Activated T-cell treated with anti-CD3 and anti-CD28 coated beads, Interleukin-2, amount 50 U/mL, for 24 hours (primary cell): ENCODE measurements at places on chromosomes 3 and 15.

- no peak for DNase-seq
Measured at GRCh38 chr3:54999811-55000210, 72.0 kb upstream of the LRTM1 start.

- DNase-seq, result peak; percentile 57
Measured at GRCh38 chr15:66566963-66567531, 1.2 kb upstream of the LCTL start.

DNA sequence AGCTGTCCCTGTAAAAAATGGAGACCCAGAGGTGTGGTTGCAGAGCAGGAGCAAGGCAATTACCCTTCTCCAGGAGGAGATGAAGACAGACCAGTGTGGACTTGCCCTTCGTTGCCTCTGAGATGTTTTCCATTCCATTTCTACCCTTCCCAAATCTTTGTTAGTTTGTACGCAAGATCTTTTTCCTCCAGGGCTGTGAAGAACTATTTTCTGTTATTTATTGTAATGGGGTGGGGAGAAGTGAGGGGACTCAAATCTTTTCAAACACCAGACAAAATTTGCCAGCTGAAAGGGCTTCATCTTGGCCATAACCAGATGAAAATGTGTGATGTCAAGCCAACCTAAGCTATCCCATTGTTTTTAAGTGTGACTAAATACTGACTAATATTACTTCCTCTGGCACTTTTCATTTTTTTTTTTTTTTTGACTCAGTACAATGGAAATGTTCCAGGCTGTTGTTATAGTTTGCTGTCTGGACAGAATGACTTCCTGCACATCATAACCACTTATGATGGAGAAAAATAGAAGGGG is 271.3 kb upstream of the TPRG1 start:
- no peak for DNase-seq

- peak; percentile 71 for DNase-seq
Measured at GRCh38 chr15:74541494-74542165, 610 bp downstream of the ARID3B start.

- no peak for DNase-seq
Measured at GRCh38 chr3:185460309-185460708, 38.5 kb downstream of the TMEM41A start.

- peak; percentile 57 for DNase-seq
Measured at GRCh38 chr3:125110016-125110875, 54.4 kb upstream of the HEG1 start.

DNA sequence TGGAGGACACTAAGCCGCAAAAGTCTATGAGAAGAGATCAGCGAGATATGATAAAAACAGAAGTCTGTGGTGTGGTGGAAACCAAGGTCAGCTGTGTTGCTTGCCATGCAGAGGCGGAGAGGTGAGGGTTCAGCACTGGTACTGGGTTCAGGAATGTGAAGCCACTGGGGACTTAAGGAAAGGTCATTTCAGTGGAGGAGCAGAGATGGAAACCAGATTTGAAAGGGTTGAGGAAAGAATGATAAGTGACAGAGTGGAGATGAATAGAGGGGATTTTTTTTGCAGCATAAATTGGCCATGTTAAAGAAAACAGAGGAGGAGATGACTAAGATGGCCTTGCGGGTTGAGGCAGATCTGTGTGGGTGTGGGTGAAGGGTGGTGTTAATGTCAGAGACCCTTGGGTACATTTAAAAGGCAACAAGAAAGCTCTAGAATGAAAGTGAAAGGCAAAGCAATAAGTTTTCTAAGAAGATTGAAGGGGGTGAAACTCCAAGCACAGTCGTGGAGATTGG is 265.5 kb downstream of the ADAMTSL3 start:
- no peak for DNase-seq

DNA sequence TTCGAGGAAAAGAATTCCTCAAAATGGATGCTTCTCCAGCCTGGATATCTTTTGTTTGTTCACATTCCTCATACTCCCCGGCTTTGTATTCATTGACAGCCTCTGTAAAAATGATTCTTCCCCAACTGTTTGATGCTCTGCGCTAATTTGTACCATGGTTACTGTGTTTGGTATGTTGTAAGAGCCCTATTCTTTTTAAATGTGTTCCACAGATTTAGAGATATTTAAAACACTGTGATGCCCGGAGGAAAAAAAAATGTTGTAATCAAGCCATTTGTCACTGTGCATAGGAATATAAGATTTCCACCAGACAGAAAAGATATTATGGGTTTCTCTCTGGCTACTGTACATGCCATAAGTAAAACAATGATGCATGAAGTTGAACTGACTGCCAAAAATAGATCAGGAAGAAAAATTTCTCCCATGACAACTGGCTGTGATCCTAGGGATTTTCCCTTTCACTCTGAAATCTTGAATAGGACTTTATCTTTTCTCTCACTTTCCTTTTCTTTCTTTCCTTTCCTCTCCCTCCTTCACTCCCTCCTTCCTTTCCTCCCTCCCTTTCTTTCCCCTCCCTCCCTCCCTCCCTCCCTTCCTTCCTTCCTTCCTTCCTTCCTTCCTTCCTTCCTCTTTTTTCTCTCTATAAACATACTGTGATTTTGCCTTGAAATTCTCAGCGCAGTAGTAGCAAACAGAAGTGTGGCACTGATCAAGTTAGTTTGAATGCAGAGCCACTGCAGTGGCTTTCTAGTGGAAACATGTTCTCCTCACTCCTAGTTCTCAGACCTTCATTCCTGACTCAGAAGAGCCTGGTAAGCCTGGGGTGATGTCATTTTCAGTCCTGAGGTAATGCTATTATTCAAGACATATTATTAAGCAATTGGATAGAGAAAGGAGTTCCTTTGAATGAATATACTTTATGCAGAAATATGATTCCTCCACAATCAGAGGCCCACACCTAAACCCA is 254.9 kb upstream of the TBL1XR1 start:
- no peak for DNase-seq

DNA sequence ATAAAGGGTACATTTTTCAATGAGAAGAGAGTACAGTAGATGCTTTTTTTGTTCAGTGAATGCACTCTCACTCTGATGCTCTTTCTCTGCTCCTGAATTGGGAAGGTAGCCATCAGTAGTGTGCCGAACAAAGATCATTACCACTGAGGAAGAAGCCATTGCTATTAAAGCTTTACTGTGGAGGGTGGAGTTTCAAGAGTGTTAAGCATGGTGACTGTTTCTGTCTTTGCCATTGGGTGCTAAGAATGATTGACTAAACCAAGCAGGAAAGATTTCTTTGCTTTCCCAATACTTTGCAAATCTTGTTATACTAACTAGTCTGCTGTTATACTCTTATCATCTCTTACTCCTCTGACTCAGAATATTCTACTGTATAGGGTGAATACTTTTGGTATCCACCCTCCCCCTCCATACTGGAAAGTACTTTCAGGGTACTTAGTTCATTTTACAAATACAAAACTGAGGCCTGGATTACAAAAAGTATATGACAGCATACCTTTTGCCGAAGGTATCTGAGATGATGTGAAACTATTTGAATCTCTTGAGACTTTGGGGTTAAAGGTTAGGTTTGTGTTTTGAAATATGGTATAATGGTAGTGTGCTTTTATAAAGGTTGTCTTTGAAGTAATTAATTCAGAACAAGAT is 1.7 kb downstream of the RAB11A start:
- DNase-seq, result no peak

DNA sequence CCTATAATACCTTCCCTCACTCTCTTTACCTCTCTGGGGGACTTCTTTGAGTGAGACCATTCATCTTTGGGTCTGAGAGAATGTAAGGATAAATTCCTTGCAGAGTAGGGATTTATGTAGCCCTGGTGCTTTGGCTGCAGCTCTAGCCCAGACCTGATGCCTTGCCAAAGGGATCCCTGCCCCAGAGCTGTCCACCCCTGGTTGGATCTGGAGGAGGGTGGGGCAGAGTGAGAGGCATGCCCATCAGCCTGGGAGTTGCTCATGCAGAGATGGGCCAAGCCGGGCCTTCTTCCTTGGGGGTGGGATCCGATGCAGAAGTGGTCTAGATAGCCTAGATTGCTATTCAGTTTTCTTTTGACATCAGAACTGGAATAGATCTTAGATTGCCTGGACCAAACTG is 31.5 kb downstream of the RTP1 start:
- no peak for DNase-seq

DNA sequence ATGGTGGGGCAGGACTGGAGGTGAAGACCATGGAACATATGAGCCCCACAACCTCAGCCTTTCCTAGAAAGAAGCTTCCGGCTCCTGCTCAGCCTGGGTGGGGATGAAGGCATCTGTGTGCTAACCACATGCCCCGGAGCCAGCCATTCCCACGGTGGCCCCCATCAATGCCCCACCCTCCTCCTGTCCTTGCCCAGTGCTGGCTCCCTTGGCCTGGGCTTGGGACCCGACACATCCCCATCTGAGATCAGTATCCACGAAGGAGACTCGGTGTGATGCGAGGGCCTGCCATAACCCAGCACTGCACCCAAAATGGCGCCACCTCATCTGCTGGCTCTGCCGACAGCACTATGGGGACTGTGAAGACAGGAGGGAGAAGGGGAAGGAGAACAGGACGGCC is 16.5 kb upstream of the PLXND1 start:
- DNase-seq, result no peak

- no peak for DNase-seq
Measured at GRCh38 chr15:92306663-92307062, 87.0 kb upstream of the ST8SIA2 start.

- peak; percentile 85 for DNase-seq
Measured at GRCh38 chr15:64883997-64884511, 27.6 kb upstream of the ANKDD1A start.

GRCh38 chr3:189222927-189223636 is 51.3 kb downstream of the TPRG1 start:
- no peak for DNase-seq

DNA sequence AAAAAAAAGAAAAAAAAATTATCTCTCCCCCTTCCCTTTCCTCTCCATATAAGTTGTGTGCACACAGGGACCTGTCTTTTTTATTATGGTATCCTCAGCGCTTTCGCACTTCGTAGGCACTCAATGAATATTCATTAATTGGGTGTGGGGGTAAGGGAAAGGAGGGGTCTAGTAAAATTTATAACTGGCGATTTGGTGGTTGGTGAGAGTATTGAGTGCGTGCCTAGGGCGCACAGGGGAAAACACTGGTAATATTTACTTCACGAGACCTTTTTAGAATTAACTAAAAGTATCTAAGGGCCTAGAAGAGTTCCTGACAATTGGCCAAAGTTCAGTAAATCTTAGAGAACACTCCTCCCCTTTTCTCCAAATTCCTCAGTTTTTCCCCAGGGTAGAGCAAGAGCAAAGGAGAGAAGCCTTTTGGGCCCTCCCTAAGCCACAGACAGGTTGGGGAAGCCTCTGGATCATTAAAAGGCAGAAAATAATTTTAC is 25.7 kb downstream of the TYRO3 start:
- no peak for DNase-seq

DNA sequence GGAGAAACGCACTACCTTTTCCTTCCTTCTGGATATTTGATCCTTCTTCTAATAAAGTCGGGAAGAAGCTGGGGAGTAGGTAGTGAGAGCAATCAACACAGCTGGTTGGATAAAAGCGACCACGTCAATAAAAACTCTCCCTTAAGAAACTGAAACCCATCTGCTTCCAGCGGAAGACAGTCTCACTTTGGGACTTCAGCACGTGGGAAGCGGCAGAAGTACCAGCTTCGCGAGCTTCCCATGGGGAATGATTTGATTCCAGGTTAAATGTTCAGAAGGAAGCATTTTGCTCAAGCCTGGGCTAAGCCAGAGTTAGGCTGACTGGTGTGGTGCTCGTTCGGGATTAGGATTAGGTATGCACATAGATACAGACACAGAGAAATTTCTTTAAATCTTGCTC is 262.3 kb upstream of the LYSMD4 start:
- no peak for DNase-seq

DNA sequence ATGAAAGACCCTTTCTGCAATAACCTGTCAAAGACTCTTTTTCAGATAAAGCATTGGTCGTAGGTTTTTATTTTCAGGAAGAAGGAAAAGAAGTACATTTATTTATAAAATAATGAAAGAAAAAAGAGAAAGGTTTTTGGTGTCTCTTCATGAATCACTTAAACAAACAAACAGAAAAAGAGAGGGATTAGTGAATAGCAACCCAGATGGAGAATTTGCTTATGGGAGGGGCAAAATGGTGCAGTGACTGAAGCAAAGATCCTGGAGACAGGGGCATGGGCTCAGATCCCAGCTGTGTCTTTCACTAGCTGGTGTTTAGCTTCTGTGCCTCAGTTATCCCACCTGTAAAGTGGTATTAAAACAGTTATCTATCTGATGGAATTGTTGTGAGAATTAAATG is 78.6 kb upstream of the PFN2 start:
- no peak for DNase-seq

DNA sequence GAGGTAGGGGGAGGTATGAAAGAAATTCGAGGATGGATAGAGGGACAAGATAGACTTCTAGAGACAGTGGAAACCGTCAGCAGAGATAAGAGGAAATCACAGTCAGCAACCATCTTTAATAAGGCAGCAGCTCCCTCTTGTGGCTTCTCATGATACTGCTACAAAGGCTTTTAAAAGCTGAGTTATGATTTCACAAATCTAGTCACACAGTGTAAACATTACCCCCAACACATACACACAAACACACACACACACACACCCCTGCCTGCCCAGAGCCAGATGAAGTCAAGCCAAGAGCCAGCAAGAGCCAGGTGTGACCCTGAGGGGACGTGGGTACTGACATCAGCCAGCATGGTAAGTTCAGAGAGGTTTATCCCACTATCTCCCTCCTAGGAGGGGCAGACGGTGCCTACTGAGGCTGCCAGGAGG is 18.9 kb upstream of the TGM5 start:
- no peak for DNase-seq

GRCh38 chr3:1717524-1717923 is 381.1 kb upstream of the CNTN4 start:
- DNase-seq, result no peak

- no peak for DNase-seq
Measured at GRCh38 chr3:150324788-150325187, 83.3 kb upstream of the TSC22D2 start.

- DNase-seq, result no peak
Measured at GRCh38 chr3:4476496-4476895, 9.4 kb upstream of the SUMF1 start.

DNA sequence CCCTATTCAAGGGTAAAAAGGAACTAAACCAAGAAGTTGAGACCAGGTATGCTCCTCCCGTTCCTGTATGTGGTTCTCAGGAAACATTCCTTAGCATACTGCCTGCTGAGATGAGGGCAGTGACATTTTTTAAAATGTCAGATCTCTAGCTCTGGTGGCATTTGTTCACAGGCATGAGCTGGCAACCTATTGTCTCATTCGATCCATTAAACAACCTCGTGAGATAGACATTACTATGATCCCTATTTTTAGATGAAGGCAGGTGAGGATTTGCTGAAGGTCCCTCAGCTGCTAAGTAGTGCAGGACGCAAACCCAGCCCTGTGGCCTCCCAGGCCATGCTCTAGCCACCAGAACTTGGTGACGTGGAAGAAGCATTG is 74.9 kb downstream of the SIDT1 start:
- no peak for DNase-seq

DNA sequence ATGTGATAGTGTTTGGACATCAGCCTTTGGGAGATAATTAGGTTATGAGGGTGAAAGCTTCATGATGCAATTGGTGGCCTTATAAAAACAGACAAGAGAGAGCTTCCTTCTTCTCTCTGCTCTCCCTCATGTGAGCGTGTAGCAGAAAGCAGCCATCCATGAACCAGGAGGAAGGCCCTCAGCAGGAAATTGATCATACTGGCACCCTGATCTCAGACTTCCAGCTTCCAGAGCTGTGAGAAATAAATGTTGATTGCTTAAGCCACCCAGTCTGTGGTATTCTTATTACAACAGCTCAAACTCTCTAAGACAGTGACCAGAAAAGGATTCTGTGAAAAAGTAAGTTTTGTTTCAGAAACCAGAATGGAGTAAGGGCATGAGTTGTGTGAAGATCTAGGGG is 13.3 kb downstream of the STAC start:
- DNase-seq, result no peak
